IPS DF 19.7 (cell line): ENCODE measurements at places on chromosomes 16 and 17.

DNA sequence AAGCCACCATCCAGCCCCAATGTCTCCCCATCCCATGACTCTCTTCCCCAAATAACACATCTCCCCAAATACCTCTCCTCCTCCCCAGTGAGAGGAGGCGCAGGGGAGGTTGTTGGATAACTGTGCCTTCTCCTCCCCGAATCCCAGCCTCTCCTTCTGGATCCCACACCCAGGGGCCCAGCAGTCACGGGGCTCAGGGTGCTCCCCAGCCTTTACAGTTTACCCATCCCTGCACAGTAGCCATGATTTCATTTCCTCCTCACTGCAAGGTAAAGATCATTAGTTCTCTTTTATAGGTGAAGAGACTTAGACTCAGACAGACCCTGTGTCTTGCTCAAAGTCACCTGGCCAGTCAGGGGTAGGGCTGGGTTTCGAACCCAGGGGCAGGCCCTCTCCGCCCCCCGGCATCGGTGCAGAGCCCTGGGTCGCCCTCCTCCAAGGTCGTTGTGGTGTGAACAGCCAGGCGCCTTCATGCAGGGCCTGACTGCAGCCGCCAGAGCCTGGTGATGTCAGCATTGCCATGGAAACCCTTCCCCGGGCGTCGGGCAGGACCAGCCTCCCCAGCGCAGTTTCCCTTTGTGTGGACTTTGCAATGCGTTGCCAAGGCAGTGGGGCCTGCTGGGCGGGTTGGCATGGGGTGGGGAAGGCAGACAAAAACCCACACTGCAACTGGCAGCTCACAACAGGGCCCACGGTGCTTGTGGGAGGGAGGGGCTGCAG is 53.3 kb upstream of the TOB1 start:
- DNase-seq: no peak

- DNase-seq: no peak
Observed at GRCh38 chr16:20122011-20122410, 48.3 kb upstream of the GPR139 start.

DNA sequence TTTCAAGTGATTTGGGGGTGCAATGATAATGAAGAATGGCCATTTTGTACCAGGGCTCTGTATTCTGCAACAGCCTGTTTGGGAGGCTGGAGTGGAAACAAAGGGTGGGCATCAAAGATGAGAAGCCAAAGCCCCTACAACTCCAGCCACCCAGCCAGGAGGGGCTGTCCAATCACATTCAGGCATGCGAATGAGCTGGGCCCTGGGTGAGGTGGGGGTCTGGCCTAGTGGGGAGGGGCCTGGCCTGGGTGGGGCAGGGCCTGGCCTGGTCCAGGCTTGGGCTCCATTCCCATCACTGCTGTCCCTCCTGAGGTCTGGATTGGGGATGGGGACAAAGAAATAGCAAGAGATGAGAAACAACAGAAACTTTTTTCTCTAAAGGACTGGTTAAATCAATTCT is 6.4 kb downstream of the AOC3 start:
- DNase-seq: no peak

DNA sequence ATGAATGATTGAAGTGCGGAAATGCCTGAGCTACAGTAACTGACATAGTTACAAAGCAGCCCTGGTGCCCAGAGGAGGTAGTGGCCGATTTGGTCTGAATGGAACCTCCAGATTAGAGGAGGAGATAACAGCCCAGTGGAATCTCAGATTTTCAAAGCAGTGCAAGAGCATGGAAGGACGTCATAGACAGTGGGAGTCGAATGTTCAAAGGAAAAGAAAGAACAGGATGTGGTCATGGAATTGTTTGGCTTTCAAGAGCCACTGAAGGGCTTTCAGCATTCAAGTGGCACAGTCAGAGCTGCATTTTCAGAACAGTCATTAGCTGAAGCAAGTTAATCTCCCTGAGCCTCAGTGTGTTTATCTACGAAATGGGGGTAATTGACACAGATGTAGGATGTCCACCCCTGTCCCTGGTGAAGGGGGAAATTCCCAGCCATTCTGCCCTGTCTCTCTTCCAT is 104.6 kb upstream of the CACNG3 start:
- no peak for DNase-seq

- no peak for DNase-seq
Observed at GRCh38 chr17:82864713-82865248, 25.0 kb upstream of the ZNF750 start.

DNA sequence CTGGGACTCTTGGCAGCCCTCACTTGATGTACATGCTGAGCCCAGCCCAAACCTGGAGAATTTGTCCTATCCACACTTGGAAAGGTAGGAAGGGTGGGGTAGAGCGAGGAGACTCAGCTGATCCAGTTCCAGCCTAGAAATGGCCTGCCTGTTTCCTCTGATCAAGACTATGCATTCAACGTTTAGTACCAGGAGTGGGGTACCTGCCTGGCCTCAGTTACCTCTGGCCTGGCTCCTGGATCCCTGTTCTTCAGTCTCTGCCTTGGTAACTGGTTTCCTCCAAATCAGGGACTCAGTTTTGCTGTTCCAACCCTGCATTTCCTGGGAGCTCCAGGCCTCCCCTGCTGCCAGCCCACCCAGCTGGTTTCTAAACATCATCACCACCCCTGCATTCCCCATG is 233.5 kb downstream of the GSG1L start:
- no peak for DNase-seq

DNA sequence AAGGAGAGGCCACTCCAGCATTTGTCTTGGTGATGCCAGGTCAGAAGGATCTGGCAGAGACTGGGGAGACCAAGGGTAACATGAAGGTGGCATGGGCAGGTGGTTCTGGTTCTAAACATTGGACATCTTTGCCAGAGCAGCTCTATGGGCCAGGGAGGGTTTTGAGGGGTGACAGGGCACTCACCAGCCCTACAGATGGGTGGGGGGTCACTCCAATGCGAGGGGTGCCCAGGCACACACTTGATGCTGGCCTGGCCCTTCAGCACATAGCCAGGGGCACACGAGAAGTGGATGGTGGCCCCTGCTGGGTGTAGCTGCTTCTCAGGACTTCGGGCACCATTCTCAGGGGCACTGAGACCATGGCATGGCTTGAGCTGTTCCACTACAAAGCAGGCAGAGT is 5.5 kb upstream of the PHF12 start:
- DNase-seq: no peak

- DNase-seq: no peak
Observed at GRCh38 chr16:3458278-3458851, 14.9 kb downstream of the NAA60 start.

DNA sequence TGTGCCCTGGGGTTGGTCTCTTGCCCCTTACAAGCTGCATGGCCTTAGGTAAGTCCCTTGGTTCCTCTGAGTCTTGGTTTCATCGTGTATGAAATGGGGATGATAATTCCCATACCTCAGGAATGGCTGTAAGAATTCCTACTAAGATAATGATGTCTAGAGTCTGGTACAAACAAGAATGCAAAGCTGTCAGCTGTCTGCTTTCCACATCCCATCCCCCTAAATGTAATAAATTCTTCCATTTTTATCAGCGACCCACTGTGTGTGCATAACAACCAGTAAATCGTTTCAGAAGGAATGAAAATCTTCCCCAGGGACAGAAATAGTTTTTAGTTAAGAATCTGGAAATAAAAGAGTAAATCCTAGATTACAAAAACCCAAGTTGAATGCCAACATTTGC is 95.4 kb downstream of the CPPED1 start:
- DNase-seq: no peak

- peak; percentile 90 for DNase-seq
Observed at GRCh38 chr17:58006924-58007780, at the start of gene SRSF1. Gene SRSF1, minus strand, starts transcription at chr17:58007246. Its CDS starts 109 bp downstream, at chr17:58007137.

- DNase-seq: no peak
Observed at GRCh38 chr17:59530531-59530930, 34.9 kb upstream of the DHX40 start.

- DNase-seq: no peak
Observed at GRCh38 chr17:42287305-42287976, 857 bp upstream of the STAT5A start.

- no peak for DNase-seq
Observed at GRCh38 chr16:49527611-49528010, 154.0 kb downstream of the C16orf78 start.

- DNase-seq: no peak
Observed at GRCh38 chr17:47715669-47716325, 17.2 kb upstream of the TBX21 start.

DNA sequence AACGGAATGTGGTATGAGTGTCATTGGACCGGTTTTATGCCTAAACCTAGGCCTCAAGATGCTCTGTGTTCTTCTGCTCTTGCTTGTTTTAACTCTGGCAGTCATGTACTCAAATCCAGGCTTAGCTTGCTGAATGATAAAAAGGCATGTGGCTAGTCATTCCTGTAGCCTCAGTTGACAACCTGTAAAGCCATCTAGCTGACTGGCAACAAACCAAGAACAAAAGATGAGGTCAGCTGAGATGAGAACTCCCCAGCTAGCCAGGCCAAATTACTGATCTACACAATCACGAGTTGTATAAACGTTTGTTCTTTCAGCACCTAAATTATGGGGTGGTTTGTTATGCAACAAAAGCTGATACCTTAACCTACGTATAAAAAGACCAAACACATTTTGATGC is 1406.0 kb upstream of the CDH8 start:
- DNase-seq: no peak

GRCh38 chr16:87984632-87985267 is 33.5 kb downstream of the BANP start:
- DNase-seq: no peak

DNA sequence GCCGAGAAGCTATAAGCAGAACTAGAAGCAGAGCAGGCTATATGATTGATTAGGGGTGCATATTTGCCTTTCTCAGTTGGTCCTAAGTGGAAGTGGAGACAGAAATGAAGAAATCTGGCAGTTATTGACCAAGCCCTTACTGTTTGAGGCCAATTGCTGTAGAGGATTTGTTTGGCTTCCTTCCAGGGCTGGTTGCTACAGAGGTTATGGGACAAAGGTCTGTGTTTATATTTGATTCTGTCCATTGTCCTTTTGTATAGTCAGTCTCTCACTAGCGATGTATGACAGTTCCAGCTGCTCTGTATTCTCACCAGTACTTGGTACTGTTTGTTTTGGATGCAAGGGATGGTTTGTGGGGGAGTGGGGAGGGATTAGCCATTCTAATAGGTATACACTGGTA is 7.3 kb upstream of the ALOX15 start:
- no peak for DNase-seq
